Activated naive CD8-positive, alpha-beta T cell treated with anti-CD3 and anti-CD28 coated beads for 36 hours (primary cell): ENCODE measurements at places on chromosomes 6 and 20. TPM values are rescaled to one million over a fixed set of nuclear protein-coding genes. Genes with fewer than 3 reads are reported as not detected.
A peak's percentile ranks its signal among the peaks of the same experiment; 100 is the strongest.

The HS3ST5 gene
- not detected for total RNA-seq

The HLA-B gene
- 2,753 TPM for total RNA-seq

The RRP36 gene
- total RNA-seq, result 87.6 TPM

The UBE2J1 gene
- 29.0 TPM for total RNA-seq

The METTL24 gene
- total RNA-seq, result 0.27 TPM

The CSNK2B gene
- 307 TPM for total RNA-seq

- no peak for DNase-seq
- H3K36me3 ChIP-seq, result no peaks in the 10 kb centered on the region
- H3K4me1 ChIP-seq, result no peaks in the 10 kb centered on the region
- no peak overlapping the region for H3K4me3 ChIP-seq
- no peak overlapping the region for H3K27ac ChIP-seq
Observed at GRCh38 chr6:72218125-72218524, 331.8 kb downstream of the RIMS1 start.

GRCh38 chr6:156943816-156944215 lies 166.6 kb downstream of the ARID1B start:
- peaks cover 48% of the 10 kb centered on the region for H3K4me1 ChIP-seq
- H3K27ac ChIP-seq, result no peak overlapping the region
- H3K27me3 ChIP-seq, result no peaks in the 10 kb centered on the region
- H3K4me3 ChIP-seq, result no peak overlapping the region

- no peak for DNase-seq
- no peaks in the 10 kb centered on the region for H3K36me3 ChIP-seq
- H3K27ac ChIP-seq, result no peak overlapping the region
- peaks cover 5% of the 10 kb centered on the region for H3K27me3 ChIP-seq
- no peak overlapping the region for H3K4me3 ChIP-seq
Observed at GRCh38 chr20:46563860-46564221, 13.4 kb upstream of the OCSTAMP start.

GRCh38 chr20:58550275-58551059 lies 35.3 kb upstream of the APCDD1L start:
- H3K27ac ChIP-seq, result no peak overlapping the region
- H3K27me3 ChIP-seq, result no peaks in the 10 kb centered on the region
- DNase-seq, result no peak
- H3K4me3 ChIP-seq, result no peak overlapping the region

- no peak overlapping the region for H3K27ac ChIP-seq
- H3K4me3 ChIP-seq, result no peak overlapping the region
- H3K27me3 ChIP-seq, result peaks cover 20% of the 10 kb centered on the region
- H3K36me3 ChIP-seq, result no peaks in the 10 kb centered on the region
- no peaks in the 10 kb centered on the region for H3K4me1 ChIP-seq
- DNase-seq, result no peak
Observed at GRCh38 chr20:4234128-4234527, 218.8 kb upstream of the RNF24 start.

- no peaks in the 10 kb centered on the region for H3K4me1 ChIP-seq
- H3K27ac ChIP-seq, result no peak overlapping the region
- H3K36me3 ChIP-seq, result no peaks in the 10 kb centered on the region
- no peak for DNase-seq
Observed at GRCh38 chr6:95687839-95688238, 110.5 kb downstream of the MANEA start.

GRCh38 chr6:69622230-69622629 lies 174.6 kb downstream of the LMBRD1 start:
- no peak for DNase-seq
- peaks cover 19% of the 10 kb centered on the region for H3K27me3 ChIP-seq
- no peak overlapping the region for H3K27ac ChIP-seq
- H3K4me1 ChIP-seq, result no peaks in the 10 kb centered on the region
- no peaks in the 10 kb centered on the region for H3K36me3 ChIP-seq

GRCh38 chr6:154473324-154473723 lies 37.2 kb downstream of the CNKSR3 start:
- no peaks in the 10 kb centered on the region for H3K27me3 ChIP-seq
- H3K4me1 ChIP-seq, result no peaks in the 10 kb centered on the region
- no peak overlapping the region for H3K27ac ChIP-seq
- H3K36me3 ChIP-seq, result no peaks in the 10 kb centered on the region
- no peak for DNase-seq
- H3K4me3 ChIP-seq, result no peak overlapping the region

GRCh38 chr6:106002005-106002404 lies 84.1 kb upstream of the PRDM1 start:
- peaks cover 65% of the 10 kb centered on the region for H3K27me3 ChIP-seq
- H3K4me3 ChIP-seq, result no peak overlapping the region
- H3K27ac ChIP-seq, result no peak overlapping the region
- H3K36me3 ChIP-seq, result no peaks in the 10 kb centered on the region
- DNase-seq, result no peak

GRCh38 chr20:55099251-55099650 lies 623.9 kb downstream of the DOK5 start:
- H3K27me3 ChIP-seq, result no peaks in the 10 kb centered on the region
- no peaks in the 10 kb centered on the region for H3K4me1 ChIP-seq
- no peak overlapping the region for H3K4me3 ChIP-seq
- no peak overlapping the region for H3K27ac ChIP-seq

- DNase-seq, result no peak
- H3K27me3 ChIP-seq, result no peaks in the 10 kb centered on the region
- H3K36me3 ChIP-seq, result no peaks in the 10 kb centered on the region
- H3K4me3 ChIP-seq, result no peak overlapping the region
Observed at GRCh38 chr6:23608931-23609435, 517.0 kb upstream of the NRSN1 start.

- H3K27me3 ChIP-seq, result peaks cover 8% of the 10 kb centered on the region
- no peak for DNase-seq
- no peaks in the 10 kb centered on the region for H3K36me3 ChIP-seq
- no peak overlapping the region for H3K27ac ChIP-seq
- H3K4me3 ChIP-seq, result no peak overlapping the region
- no peaks in the 10 kb centered on the region for H3K4me1 ChIP-seq
Observed at GRCh38 chr20:45181639-45182038, 6.9 kb downstream of the PI3 start.

GRCh38 chr20:64180673-64181072 lies 16.4 kb downstream of the MYT1 start:
- no peak for DNase-seq
- no peak overlapping the region for H3K4me3 ChIP-seq
- no peaks in the 10 kb centered on the region for H3K4me1 ChIP-seq
- no peak overlapping the region for H3K27ac ChIP-seq

DNA sequence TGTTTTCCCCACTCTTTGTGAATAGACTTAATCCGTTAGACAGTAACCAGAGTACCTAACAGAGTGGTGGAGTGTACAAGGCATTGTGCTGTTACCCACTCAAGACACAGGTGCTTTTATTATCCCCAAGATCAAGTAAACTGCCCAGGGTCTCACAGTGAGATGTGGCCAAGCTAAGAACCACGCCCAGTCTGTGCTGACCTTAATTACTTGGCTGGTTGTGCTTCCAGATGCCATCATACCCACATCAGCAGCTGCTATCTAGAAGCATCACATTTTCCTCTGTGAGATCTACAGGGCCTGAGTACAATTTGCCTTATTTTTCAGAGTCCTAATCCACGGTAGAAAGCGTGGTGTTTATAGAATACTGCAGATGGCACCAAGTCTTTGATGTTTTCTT lies 70.3 kb downstream of the GFRA4 start:
- H3K4me1 ChIP-seq, result peaks cover 2% of the 10 kb centered on the region
- no peak overlapping the region for H3K27ac ChIP-seq
- no peaks in the 10 kb centered on the region for H3K27me3 ChIP-seq
- DNase-seq, result no peak
- H3K4me3 ChIP-seq, result no peak overlapping the region

DNA sequence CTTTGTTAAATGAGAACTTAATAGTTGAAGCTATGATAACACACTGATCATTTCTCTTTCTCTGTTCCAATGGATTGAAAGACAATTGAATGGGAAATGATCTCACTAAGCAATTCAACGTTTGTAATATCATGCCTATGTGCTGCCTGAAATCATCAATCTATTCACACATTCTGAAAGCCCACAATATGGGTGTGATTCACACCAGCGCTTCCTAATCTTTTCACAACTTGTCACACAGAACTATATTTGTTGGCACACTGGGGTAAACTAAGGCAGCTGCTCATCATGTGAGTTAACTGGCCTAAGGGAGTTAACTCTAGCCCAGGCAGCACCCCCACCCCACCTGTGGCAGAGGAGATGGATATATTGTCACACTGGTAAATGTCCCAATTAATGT lies 37.1 kb upstream of the UTRN start:
- peaks cover 3% of the 10 kb centered on the region for H3K27me3 ChIP-seq
- peak overlapping the region; percentile 30 for H3K27ac ChIP-seq
- peaks cover 18% of the 10 kb centered on the region for H3K4me1 ChIP-seq
- no peak overlapping the region for H3K4me3 ChIP-seq
- peak; percentile 25 for DNase-seq

DNA sequence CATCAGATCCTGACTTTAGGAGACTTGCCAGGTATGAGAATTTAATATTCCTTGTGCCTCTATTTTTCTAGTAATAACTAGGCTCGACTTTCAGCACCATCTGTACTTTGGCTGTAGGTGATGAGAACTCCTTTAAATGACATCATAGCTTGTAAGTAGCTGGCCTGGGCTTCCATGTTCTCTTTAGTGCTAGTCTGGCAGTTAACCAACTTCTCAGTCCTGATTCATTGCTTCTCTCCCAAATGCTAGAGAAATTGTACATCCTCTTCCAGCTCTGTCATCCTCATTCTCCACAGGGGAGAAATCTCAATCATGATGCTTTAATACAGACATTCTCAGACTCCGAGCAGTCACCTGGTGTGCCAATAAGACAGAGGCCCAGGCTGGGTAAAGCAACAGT lies 143.5 kb upstream of the MOCS1 start:
- H3K27ac ChIP-seq, result no peak overlapping the region
- H3K27me3 ChIP-seq, result peaks cover 26% of the 10 kb centered on the region
- no peaks in the 10 kb centered on the region for H3K36me3 ChIP-seq
- no peak for DNase-seq
- H3K4me1 ChIP-seq, result no peaks in the 10 kb centered on the region

GRCh38 chr6:5592886-5593519 lies 331.7 kb downstream of the FARS2 start:
- no peak overlapping the region for H3K27ac ChIP-seq
- no peak for DNase-seq
- H3K4me1 ChIP-seq, result peaks cover 6% of the 10 kb centered on the region
- no peaks in the 10 kb centered on the region for H3K27me3 ChIP-seq
- H3K4me3 ChIP-seq, result no peak overlapping the region

DNA sequence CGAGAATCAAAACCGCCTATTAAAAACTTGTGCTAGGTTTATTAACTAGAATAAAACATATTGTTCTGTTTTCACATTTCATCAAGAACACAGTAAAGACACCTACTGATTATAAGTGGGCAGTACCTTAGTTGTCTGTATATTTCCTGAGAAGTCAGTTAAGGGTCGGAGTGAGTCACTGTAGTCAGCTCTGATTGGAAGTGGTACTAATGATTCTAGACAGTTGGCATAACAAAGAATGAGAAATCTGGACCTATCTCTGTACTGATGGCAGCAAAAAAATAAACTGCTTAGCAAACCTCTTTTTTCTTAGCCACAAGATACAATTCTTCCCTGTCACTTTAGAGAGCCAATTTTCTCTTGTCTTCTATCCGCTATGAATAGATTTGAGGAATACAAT lies 387.3 kb upstream of the ADGRB3 start:
- DNase-seq, result no peak
- no peaks in the 10 kb centered on the region for H3K36me3 ChIP-seq
- H3K27ac ChIP-seq, result no peak overlapping the region
- H3K4me3 ChIP-seq, result no peak overlapping the region
- H3K4me1 ChIP-seq, result no peaks in the 10 kb centered on the region

DNA sequence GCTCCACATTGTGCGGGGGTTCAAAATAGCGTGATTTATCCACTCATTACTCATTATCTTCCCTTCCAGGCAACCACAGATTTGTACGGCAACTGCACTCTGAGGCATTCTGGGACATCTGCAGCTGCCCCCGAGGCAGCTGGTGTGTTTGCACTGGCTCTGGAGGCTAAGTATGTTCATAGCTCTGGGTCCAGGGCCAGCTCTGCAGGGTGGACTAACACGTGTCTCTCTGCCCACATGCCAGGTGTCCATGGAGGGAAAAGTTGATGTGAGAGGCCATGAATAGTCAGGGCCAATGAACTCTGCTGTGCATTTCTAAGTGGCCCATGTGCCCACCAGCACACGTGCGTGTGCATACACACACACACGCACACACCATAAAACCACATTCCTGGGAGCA lies 74.9 kb downstream of the BFSP1 start:
- H3K27ac ChIP-seq, result no peak overlapping the region
- no peak for DNase-seq
- no peak overlapping the region for H3K4me3 ChIP-seq
- H3K4me1 ChIP-seq, result peaks cover 3% of the 10 kb centered on the region
- H3K36me3 ChIP-seq, result no peaks in the 10 kb centered on the region

- H3K27me3 ChIP-seq, result no peaks in the 10 kb centered on the region
- H3K4me1 ChIP-seq, result peaks cover 4% of the 10 kb centered on the region
- no peak overlapping the region for H3K27ac ChIP-seq
- DNase-seq, result no peak
- H3K4me3 ChIP-seq, result no peak overlapping the region
Observed at GRCh38 chr20:46071573-46071972, 18.2 kb downstream of the NCOA5 start.

- H3K36me3 ChIP-seq, result no peaks in the 10 kb centered on the region
- H3K4me1 ChIP-seq, result no peaks in the 10 kb centered on the region
- no peak overlapping the region for H3K4me3 ChIP-seq
- no peak for DNase-seq
- H3K27me3 ChIP-seq, result peaks cover 39% of the 10 kb centered on the region
Observed at GRCh38 chr20:58744836-58745235, 52.2 kb downstream of the NPEPL1 start.

GRCh38 chr6:135168766-135169165 lies 12.3 kb upstream of the MYB start:
- no peaks in the 10 kb centered on the region for H3K27me3 ChIP-seq
- H3K27ac ChIP-seq, result no peak overlapping the region
- H3K36me3 ChIP-seq, result no peaks in the 10 kb centered on the region
- H3K4me1 ChIP-seq, result peaks cover 32% of the 10 kb centered on the region
- no peak for DNase-seq

DNA sequence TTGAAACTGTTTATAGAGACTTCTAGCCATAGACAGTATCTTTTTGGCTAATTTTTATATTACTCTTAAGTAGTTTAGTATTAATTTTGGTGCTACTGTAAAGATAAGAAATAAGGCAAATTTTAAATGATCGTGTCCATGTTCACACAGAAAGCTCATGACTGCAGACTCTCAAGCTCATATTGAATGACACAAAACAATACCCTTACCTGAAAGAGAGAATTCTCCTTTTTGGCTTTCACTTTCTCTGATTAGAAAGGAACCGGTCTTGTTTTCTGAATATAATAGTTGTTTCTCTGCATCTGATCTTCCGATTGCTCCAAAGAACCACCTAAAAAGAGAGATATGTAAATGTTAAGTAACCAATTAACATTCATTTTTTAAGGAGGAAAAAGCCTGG lies 57.0 kb downstream of the FRK start:
- no peaks in the 10 kb centered on the region for H3K27me3 ChIP-seq
- H3K27ac ChIP-seq, result no peak overlapping the region
- no peak for DNase-seq
- H3K4me1 ChIP-seq, result peaks cover 3% of the 10 kb centered on the region
